ENCODE measurements at places on chromosomes 5 and 9. TPM values are rescaled to one million over a fixed set of nuclear protein-coding genes. Genes with fewer than 3 reads are reported as not detected.
A peak's percentile ranks its signal among the peaks of the same experiment; 100 is the strongest.

IFNB1 gene
- not detected for total RNA-seq

DNA sequence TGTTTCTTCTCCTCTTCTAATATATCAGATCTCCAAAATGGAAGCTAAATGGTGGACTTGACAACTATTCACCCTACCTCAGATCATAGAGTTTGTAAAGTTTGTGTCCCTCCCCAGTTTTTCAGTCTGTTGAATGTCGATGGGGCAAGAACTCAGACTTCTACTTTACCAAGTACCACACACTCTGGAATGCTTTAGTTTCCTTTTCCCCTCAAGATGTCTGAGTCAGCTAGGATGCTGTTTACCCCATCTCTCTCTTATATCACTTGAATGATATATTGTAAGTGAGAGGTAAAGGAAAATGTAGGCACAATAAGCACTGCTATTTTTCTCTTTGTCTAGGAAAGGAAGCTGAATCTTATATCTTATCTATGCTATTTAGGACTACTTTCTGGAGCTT, 25.9 kb upstream of the TAL2 start:
- no peak overlapping the region for H3K4me3 ChIP-seq
- no peaks in the 10 kb centered on the region for H3K4me1 ChIP-seq
- H3K27ac ChIP-seq = no peak overlapping the region
- H3K36me3 ChIP-seq = no peaks in the 10 kb centered on the region
- no peak for DNase-seq
- H3K27me3 ChIP-seq = no peaks in the 10 kb centered on the region

HK3 gene
- total RNA-seq = 1.8 TPM

PRSS3 gene
- 526 TPM for total RNA-seq

DNA sequence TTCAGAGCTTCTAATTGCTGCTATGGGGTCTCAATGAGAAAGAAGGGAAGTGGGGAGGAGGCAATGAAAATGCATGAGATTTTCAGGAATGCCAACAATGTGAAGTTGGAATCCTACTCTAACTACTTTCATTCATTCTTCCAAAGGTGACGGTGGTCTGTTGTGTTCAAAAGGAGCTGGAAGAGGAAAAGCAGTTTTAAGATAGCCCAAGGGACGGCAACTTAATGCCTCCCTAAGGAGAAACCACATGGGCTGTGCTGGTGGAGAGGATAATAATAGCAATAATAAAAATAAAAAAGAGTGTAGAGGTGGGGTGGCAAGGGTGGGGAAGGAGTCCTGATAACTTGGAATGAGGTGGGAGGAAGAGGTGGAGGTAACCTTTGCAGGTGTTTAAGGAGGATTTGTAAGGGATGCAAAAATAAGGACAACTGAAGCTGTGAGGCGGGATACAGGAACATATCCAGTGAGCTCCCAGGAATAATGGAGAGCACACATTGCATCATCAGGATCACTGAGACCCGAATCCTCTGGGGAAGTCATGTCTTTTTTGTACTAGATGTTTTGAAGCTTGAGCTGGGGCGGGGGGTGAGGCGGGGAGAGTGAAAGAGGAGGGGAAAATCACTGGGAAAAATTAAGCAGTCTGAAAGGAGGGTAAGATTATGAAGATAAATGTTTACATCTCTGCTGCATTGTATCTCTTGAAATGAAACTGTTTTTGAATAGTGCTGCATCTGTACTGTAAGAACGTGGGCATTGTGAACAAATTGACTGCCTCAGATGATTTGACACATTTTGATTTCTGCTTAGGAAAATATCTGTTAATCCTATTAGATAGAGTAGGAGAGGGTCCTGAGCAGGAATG, 120.1 kb upstream of the TMEM161B start:
- no peaks in the 10 kb centered on the region for H3K4me1 ChIP-seq
- no peaks in the 10 kb centered on the region for H3K27me3 ChIP-seq
- H3K36me3 ChIP-seq = no peaks in the 10 kb centered on the region
- no peak overlapping the region for H3K27ac ChIP-seq

CLTB gene
- 57.3 TPM for total RNA-seq

- no peak overlapping the region for H3K4me3 ChIP-seq
- no peaks in the 10 kb centered on the region for H3K27me3 ChIP-seq
- no peaks in the 10 kb centered on the region for H3K4me1 ChIP-seq
- DNase-seq = no peak
These were observed 399.1 kb upstream of the NMUR2 start for GRCh38 chr5:152804179-152804578.

DNA sequence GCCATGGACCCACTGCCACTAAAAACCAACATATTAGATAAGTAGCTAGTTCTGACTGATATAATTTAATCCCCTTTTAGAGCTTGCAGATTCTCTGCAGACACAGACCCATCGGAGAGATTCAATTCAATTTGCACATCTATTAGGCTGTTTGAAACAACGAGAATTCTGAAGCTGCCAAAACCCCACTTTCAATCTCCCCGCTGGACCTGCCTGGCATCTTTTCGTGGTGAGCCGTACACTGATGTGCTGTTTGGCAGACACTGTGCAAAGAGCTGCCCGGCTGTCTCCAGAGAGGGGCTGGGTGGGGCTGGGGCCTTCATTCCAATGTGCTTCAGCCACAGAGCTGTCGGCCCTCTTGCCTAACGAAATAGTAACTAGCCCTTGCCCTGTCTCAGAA, 42.1 kb upstream of the FAM240B start:
- H3K4me3 ChIP-seq = no peak overlapping the region
- no peak overlapping the region for H3K27ac ChIP-seq
- H3K36me3 ChIP-seq = no peaks in the 10 kb centered on the region
- DNase-seq = no peak
- H3K27me3 ChIP-seq = no peaks in the 10 kb centered on the region

DNA sequence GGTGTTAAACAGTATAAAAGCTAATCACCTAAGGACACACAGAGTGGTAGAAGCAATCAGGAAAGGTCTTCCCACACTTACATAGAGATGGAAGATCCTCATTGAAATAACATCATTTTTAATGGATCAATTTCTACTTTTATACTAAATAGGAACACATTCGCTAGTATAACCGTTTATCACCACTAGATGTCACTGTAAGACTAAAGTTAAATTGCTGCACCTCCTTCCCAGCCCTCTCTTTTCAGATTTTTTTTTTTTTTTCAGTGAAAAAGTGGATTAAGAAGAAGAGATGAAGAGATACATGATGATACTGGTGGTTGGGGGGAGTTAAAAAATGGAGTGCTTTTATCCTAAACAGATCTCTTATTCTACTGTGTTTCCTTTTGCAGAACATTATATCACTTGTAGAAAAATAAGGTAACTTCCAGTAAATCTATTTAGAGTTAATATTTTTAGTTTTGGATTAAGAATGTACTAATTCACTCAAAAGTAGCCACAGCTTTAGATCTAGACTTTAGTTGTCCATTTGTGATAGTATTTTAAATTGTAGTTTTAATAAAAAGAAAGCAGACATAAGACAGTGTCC, 116.9 kb upstream of the ARRDC3 start:
- no peak overlapping the region for H3K27ac ChIP-seq
- H3K4me3 ChIP-seq = no peak overlapping the region
- no peak for DNase-seq
- H3K27me3 ChIP-seq = no peaks in the 10 kb centered on the region

DNA sequence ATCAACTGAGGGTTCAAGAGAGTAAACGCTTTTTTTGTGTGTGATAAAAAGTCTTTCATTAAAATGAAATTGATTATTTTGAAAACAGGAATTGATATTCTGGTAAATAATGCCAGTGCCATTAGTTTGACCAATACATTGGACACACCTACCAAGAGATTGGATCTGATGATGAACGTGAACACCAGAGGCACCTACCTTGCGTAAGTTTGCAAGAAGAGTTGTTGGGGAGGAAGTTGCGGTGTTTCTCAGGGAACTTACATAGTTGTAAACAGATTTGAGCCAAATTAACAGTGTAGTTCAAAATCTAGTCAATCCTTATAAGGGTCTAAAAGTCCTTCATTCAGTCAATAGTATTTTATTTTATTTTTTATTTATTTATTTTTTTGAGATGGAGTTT, 28.9 kb downstream of the HSDL2 start:
- H3K27ac ChIP-seq = no peak overlapping the region
- DNase-seq = no peak
- H3K27me3 ChIP-seq = no peaks in the 10 kb centered on the region
- peaks cover 4% of the 10 kb centered on the region for H3K36me3 ChIP-seq
- H3K4me1 ChIP-seq = no peaks in the 10 kb centered on the region

DNA sequence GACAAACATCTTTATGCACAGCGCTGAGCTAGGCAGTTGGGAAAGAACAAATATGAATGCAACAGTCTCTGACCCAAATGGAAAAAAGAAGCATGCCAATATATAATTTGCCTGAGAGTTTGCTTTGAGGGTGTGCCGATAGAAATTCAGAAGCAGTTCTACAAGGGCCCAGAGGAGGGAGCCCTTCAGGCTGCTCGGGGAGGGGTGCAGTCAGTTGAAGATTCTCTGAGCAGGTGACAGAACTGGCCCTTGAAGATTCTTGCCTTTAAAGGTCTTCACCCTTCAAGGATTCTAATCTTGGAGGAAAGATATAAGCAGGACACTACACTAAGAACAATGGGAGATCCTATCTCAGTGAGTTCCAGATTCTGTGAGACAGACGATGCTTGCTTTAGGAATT, 3.7 kb upstream of the PAPPA start:
- H3K4me3 ChIP-seq = no peak overlapping the region
- H3K36me3 ChIP-seq = no peaks in the 10 kb centered on the region
- peaks cover 5% of the 10 kb centered on the region for H3K27me3 ChIP-seq
- no peak overlapping the region for H3K27ac ChIP-seq
- peak; percentile 28 for DNase-seq

SOX30 gene
- not detected for total RNA-seq

DNA sequence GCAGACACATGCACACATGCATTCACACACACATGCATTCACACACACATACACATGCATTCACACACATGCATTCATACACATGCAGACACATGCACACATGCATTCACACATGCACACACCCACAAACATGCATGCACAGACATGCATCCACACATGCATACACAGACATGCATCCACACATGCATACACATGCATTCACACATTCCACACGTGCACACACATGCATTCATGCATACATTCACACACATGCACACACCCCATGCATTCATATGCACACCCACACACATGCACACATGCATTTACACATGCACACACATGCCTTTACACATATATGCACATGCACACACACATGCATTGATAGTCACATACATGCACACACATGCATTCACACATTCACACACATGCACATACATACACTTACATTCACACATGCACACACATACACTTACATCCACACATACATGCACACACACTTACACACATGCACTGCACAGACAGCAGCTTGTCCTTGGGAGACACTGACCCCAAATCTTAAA, 106.4 kb downstream of the COL5A1 start:
- no peak overlapping the region for H3K27ac ChIP-seq
- H3K4me1 ChIP-seq = peaks cover 6% of the 10 kb centered on the region
- no peaks in the 10 kb centered on the region for H3K27me3 ChIP-seq
- H3K4me3 ChIP-seq = no peak overlapping the region
- H3K36me3 ChIP-seq = no peaks in the 10 kb centered on the region
- no peak for DNase-seq

GRCh38 chr9:85577353-85577952, 164.3 kb downstream of the AGTPBP1 start:
- no peaks in the 10 kb centered on the region for H3K4me1 ChIP-seq
- no peak overlapping the region for H3K4me3 ChIP-seq
- H3K27me3 ChIP-seq = no peaks in the 10 kb centered on the region
- no peaks in the 10 kb centered on the region for H3K36me3 ChIP-seq
- H3K27ac ChIP-seq = no peak overlapping the region
- no peak for DNase-seq

OGN gene
- total RNA-seq = 2.6 TPM

IL33 gene
- total RNA-seq = 4.0 TPM

DNA sequence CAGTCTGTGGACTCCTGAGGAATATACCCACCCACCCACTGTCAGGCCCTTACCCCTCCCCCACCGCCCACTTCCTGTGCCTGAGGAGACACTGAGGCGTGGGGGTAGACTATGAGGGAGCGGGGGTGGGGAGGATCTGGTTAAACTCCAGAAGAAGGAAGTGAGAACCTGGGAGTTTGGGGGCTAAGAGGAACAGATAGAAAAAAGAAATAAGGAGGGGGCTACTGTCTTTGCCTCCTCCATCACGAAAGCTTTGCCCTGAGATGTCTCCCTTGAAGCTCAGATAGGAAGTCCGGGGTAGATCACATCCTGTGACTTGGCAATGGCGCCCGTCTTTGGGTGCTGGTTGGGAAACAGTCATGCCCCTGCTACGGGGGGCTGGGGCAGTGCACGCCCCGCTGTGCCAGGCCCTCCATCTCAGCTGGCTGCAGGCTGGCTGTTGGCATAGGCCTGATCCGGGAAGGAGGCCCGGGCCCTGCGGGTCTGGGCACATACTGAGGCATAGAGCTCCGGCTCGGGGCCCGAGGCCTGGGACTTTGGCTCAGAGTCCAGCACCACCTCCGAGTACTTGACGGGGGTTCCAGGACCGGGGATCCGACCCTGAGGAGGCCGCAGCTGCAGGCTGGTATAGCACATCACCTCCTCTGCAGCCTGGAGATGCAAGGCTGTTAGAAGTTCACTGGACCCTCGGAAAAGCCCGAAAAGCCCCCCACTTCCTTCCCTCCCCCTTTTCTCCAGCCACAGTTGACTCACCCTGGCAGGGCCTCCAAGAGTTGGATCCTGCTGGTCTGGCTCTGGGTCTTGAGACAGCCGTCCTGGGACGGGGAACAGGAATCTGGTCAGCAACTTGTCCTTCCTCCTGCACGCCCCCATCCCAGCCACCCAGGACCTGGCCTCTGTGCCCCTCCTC, 1.0 kb downstream of the SIT1 start:
- peaks cover 16% of the 10 kb centered on the region for H3K4me1 ChIP-seq
- no peak for DNase-seq
- no peaks in the 10 kb centered on the region for H3K27me3 ChIP-seq
- no peak overlapping the region for H3K4me3 ChIP-seq
- H3K27ac ChIP-seq = no peak overlapping the region
- no peaks in the 10 kb centered on the region for H3K36me3 ChIP-seq

SELENOP gene
- 97.9 TPM for total RNA-seq

GTF3C4 gene
- 6.2 TPM for total RNA-seq

NACC2 gene
- total RNA-seq = 16.6 TPM

DIRAS2 gene
- 0.52 TPM for total RNA-seq

DNA sequence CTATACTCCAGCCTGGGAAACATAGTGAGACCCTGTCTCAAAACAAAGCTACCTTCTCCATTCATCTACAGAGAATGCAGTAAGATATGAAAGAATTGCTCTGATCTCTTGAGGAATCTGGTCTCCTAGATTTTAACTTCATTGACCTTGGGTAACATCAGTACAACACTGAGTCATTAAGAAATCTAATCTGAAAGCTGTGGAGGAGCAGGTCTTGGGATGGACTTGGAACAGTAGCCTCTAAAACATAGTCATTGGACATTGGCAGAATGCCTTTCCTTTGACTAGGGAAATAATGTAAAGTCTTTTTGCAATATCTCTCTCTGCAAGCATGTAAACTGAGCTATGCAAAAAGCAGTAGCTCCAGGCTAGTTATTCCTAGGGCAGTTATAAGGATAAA, 58.1 kb downstream of the KCNN2 start:
- no peaks in the 10 kb centered on the region for H3K27me3 ChIP-seq
- DNase-seq = no peak
- no peak overlapping the region for H3K27ac ChIP-seq
- H3K4me3 ChIP-seq = no peak overlapping the region

PCDHB8 gene
- 0.52 TPM for total RNA-seq

GRCh38 chr5:11153670-11154382, 392.8 kb upstream of the DAP start:
- H3K4me1 ChIP-seq = no peaks in the 10 kb centered on the region
- no peak overlapping the region for H3K27ac ChIP-seq
- H3K4me3 ChIP-seq = no peak overlapping the region
- no peaks in the 10 kb centered on the region for H3K36me3 ChIP-seq

LCN2 gene
- total RNA-seq = 4.9 TPM

GRCh38 chr5:33065131-33065530, 354.0 kb downstream of the NPR3 start:
- DNase-seq = no peak
- no peak overlapping the region for H3K4me3 ChIP-seq
- H3K27me3 ChIP-seq = no peaks in the 10 kb centered on the region
- no peaks in the 10 kb centered on the region for H3K36me3 ChIP-seq

VLDLR gene
- total RNA-seq = 14.8 TPM

SAXO1 gene
- not detected for total RNA-seq
